ENCODE measurements at places on chromosomes 16 and 17.

DNA sequence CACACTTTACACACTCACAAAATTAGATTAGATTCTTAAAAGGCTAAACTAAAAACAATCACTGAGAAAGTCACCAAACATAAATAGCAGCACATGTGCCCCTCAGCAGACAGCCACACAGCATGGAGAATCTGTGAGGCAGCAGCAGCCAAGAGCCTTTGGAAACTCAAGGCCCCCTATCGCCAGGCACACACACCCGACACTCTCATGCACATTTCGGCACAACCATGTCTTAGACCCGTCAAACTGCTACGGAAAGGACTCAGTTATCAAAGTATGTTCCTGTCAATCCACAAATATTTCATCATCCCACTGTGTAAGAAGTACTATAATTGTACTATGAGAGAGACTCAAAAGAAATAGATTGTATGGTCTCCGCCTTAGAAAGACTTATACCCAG lies 20.9 kb downstream of the UBE2O start:
- no peak for DNase-seq

DNA sequence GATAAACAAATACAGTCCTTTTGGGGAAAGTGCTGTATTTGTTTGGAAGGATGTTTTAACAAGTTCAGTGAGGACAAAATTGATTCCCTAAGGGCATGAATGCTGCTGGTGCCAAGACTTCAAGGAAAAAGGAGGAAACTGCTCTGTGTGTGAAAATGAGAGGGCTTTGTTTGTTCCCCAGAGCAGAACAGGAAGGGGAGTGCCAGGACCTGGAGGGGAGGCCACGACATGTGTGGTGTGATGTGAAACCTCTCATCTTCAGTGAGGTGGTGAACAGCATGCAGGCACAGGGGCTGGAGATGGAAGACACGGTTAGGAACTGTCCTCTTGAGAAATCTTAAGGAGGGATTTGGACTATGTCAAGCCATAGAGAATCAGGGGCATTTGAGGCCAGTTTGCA lies 46.6 kb upstream of the GRIN2A start:
- DNase-seq = no peak

DNA sequence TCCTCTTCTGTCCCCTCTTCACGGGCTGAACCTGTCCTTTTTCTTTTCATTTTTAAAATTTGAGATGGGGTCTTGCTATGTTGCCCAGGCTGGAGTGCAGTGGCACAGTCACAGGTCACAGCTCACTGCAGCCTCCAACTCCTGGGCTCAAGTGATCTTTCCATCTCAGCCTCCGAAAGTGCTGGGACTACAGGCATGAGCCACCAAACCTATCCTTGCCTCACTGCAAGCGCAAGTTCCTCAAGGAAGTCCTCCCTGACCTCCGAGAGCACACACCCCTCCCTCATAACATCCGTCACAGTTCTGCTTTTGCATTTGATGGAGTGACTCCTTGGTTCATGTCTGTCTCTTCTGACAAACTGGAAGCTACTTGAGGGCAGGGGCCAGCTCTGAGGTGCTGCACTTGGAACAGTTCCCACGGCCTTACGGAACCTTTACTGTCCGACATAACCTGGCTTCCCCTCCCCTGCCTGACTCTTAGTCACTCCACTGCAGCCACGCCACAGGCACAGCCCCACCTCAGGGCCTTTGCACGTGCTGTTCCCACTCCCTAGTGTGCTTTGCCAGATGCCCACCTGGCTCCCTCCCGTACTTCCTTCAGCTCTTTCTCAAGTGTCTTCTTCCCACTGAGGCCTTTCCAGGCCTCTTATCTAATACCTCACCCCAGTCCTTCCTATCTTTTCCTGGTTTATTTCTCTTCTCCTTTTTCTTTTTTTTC lies 4.4 kb downstream of the TBX6 start:
- no peak for DNase-seq

DNA sequence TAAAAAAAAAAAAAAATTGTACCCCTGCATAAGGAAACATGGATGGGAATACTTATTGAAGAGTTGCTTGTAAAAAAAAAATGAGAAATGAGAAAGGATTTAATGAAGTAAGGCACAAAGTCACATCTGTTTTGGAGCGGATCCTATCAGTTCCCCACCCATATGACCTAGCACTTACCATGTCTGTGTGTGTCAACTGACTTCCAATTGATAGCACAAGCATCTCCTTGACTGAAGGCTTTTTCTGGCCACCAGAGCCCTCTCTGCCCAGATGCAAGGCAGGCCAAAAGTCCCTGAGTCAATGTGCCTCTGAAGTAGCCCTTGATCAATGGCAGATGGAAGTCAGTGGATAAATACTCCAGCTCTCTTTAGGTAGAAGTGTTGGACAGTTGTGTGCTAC lies 13.4 kb upstream of the NLK start:
- DNase-seq = no peak

GRCh38 chr16:27529962-27530361 lies 19.8 kb downstream of the GTF3C1 start:
- DNase-seq = peak; percentile 84
